ENCODE measurements at places on chromosomes 7 and 10.

GRCh38 chr10:11757454-11757820 lies 15.3 kb downstream of the ECHDC3 start:
- DNase-seq = no peak

- no peak for DNase-seq
Measured at GRCh38 chr7:79790656-79791262, 337.3 kb upstream of the MAGI2 start.

GRCh38 chr10:93707623-93708022 lies 5.2 kb upstream of the FRA10AC1 start:
- no peak for DNase-seq

- DNase-seq = no peak
Measured at GRCh38 chr7:107879400-107880035, 11.5 kb upstream of the DLD start.

DNA sequence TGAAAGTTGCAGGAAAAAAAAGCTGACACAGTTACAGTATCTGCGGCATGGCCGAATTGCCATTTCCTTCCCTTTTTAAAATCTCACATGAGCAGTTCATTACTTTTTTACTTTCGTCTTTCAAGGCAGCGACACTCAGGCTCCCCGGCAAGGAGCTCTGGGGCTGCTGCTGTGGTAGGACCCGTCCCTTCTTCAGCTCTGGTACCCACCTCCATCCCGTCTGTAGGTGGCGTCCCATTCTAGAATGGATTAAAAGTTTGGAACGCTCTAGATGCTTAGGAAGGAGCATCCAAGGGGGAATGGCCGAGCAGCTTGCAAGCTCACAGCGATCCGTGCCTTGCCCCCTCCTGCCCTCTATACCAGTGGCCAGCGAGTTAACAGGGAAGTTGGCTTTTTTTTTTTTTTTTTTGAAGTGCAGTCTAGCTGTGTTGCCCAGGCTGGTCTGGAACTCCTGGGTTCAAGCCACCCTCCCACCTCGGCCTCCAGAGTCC lies 22.8 kb upstream of the TTYH3 start:
- no peak for DNase-seq

DNA sequence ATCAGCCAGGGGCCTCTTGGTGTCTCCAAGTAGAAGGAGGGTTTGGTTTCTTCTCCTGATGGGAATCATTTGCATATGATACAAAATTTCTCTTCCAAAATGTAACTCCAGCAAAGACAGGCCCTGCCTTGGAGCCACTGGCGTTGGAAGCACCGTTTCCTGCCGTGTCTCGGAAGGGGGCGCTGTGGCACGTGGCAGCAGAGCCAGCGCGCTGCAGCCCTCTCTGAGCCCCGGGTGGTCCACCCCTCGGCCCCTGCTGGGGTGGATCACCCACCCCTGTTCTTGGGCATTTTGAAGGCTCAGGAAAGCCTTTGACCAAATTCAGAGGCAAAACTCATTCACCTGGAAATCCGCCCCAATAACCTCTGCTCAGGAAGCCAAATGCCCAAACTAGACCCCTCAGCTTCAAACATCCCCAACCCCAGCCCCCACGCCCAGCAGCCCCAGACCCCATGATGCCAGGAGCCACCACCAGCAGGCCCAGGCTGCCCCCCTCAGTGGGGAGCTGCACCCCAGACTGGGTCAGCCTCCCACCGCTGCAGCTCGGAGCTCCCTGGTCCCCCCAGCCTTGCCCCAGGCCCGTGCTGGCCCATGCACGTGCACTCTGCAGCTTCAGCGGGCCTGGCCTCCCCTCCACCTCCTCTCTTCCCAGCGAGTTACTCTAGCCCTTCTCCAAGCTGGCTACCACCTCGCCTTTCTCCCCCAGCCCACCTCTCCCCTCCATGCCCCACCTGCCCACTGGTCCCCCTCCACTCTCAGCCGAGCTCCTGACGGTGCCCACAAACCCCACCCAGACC lies 29.5 kb upstream of the ELFN1 start:
- DNase-seq = peak; percentile 9

- DNase-seq = no peak
Measured at GRCh38 chr10:22702348-22702747, 12.0 kb downstream of the PIP4K2A start.

- no peak for DNase-seq
Measured at GRCh38 chr7:107228291-107228690, 59.5 kb downstream of the HBP1 start.

- DNase-seq = no peak
Measured at GRCh38 chr7:138834583-138834982, 36.6 kb upstream of the ATP6V0A4 start.

- no peak for DNase-seq
Measured at GRCh38 chr7:41786404-41786803, 83.5 kb upstream of the INHBA start.

DNA sequence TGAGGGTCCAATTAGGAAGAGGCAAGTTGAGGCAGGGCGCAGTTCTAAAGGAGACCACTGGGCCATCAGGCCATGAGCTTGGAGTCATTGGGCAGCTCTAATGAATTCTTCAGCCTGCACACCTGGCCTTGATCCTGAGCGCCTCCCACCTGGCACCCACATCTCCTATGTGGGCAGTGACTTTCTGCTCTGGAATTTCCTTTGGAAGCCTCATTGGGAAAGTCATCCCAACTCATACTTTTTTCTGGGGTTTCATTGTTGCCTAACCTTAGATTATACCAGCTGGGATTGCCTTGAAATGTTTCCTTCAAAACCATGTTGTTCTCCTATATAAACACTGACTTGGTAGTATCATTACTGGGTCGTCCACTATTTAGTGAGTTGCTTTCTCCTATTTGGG lies 54.1 kb downstream of the PLPP4 start:
- DNase-seq = no peak

GRCh38 chr7:155106356-155106755 lies 36.2 kb downstream of the HTR5A start:
- DNase-seq = no peak

- no peak for DNase-seq
Measured at GRCh38 chr10:113414543-113414942, 138.3 kb upstream of the HABP2 start.

DNA sequence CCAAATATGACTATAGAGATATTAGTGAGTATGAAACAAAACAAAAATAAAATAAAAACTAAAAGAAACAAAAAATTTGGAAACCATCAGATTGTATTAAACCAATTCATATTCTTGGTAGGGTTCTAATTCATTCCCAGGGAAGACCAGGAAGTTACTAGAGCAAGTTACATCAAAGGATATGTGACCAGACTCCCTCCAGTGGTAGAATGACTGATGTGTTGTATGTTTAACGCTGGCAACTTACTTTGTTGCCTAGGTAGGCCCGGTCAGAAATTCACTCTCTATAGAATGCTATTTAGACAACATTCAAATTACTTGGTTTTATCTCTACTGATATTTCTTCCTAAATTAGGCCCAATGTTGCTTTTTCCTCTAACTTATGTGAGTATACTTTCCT lies 5.2 kb downstream of the PHYHIPL start:
- no peak for DNase-seq

DNA sequence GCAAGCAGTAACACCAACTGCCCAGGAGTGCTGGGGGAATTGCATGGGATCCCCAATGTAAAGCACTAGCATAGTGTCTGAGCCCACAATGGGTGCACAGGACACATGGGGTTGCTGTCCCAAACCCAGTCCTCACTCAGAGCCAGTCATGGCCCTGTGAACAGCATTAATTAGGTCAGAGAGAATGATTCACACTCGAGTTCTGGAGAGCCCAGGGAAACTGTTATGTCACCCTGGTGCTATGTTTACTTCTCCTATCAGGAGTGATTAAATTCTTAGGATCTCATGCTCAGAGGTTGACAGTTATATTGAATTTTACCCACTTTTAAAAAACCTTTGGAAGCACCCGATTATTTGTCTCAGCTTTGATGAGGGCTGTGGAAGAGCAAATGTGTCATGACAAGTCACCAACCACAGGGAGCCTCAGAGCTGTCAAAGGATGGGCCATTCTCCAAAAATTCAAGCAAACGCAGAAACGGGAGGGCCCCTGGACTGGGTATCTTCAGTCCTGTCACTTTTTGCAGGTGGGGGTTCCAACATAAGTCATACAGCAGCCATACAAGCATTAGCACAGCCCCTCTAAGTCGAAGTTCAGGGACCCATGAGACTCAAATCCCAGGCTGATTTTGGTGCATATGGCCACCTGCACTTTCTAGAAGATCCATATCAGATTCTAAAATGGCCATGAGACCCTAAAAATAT lies 1.3 kb upstream of the RASSF4 start:
- DNase-seq = no peak
